A549 treated with Mapracorat at 1 μM for 4 hours (cell line): ENCODE measurements at places on chromosomes 1 and 21. TPM values are rescaled to one million over a fixed set of nuclear protein-coding genes. Genes with fewer than 3 reads are reported as not detected.

The DNAJC6 gene
- total RNA-seq, result 5.6 to 8.7 TPM (median 6.6 TPM) in 5 replicates

The MASP2 gene
- 0.10 to 0.21 TPM (median 0.17 TPM) in 4 of 5 replicates, not detected in the other for total RNA-seq

The CFAP57 gene
- 0.22 to 0.65 TPM (median 0.39 TPM) in 5 replicates for total RNA-seq

The COL9A2 gene
- 0.11 to 0.56 TPM (median 0.29 TPM) in 5 replicates for total RNA-seq

The RHOU gene
- 7.3 to 10.1 TPM (median 9.5 TPM) in 5 replicates for total RNA-seq

The PRKAA2 gene
- total RNA-seq, result 1.9 to 2.3 TPM (median 2.1 TPM) in 5 replicates

The ZCCHC17 gene
- total RNA-seq, result 22.2 to 25.1 TPM (median 22.8 TPM) in 5 replicates

The LRRC41 gene
- total RNA-seq, result 35.5 to 42.5 TPM (median 41.3 TPM) in 5 replicates

The FOXO6 gene
- 0.40 to 1.2 TPM (median 0.80 TPM) in 5 replicates for total RNA-seq

The ARHGEF11 gene
- 15.1 to 17.7 TPM (median 17.3 TPM) in 5 replicates for total RNA-seq

The UAP1 gene
- total RNA-seq, result 28.2 to 43.9 TPM (median 32.0 TPM) in 5 replicates

The SPRR3 gene
- not detected in 5 replicates for total RNA-seq

The HAPLN2 gene
- total RNA-seq, result 0.17 to 0.18 TPM in 2 of 5 replicates, not detected in the others

The TRIM46 gene
- 1.8 to 3.3 TPM (median 2.4 TPM) in 5 replicates for total RNA-seq

The MCOLN2 gene
- 1.5 to 2.5 TPM (median 2.0 TPM) in 5 replicates for total RNA-seq

The MRPL20 gene
- total RNA-seq, result 130 to 166 TPM (median 137 TPM) in 5 replicates

The TNFRSF9 gene
- 1.8 to 3.3 TPM (median 2.5 TPM) in 5 replicates for total RNA-seq

The S100A12 gene
- not detected in 5 replicates for total RNA-seq

The FGR gene
- not detected in 5 replicates for total RNA-seq

The FAM72A gene
- 8.6 to 12.0 TPM (median 10.1 TPM) in 5 replicates for total RNA-seq

The TNNT2 gene
- 0.39 TPM in 1 of 5 replicates, not detected in the others for total RNA-seq

The LCE2B gene
- total RNA-seq, result not detected in 5 replicates

The COPA gene
- total RNA-seq, result 74.1 to 94.3 TPM (median 86.1 TPM) in 5 replicates
